Non-pigmented ciliary epithelial cell (primary cell): ENCODE measurements at places on chromosomes 2 and 18.

DNA sequence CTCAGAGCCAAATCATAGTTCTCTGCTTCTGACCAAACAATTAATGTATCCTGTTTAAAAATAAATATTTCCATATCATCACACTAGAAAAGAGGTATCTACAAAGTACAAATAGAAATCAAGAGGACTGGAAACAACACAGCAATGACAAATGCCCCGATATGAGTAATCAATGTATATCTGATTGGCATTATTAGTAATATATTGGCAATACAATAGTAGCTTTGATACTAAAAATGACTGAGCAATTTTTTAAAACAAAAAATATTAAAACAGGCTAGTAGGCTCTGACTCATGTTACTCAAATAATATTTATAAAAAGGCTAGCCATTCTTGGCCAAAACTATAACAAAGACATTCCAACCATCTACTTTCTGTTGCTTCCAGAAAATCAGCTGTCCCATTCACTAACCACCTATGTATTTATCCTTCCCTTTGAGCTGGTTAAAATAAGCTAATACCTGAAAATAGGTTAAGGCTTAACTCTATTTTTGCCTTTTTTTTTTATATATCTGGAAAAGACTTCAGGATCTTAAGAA is 13.3 kb downstream of the PPP4R3B start:
- no peak for DNase-seq

GRCh38 chr2:216109962-216110614 is 940 bp downstream of the XRCC5 start:
- no peak for DNase-seq

DNA sequence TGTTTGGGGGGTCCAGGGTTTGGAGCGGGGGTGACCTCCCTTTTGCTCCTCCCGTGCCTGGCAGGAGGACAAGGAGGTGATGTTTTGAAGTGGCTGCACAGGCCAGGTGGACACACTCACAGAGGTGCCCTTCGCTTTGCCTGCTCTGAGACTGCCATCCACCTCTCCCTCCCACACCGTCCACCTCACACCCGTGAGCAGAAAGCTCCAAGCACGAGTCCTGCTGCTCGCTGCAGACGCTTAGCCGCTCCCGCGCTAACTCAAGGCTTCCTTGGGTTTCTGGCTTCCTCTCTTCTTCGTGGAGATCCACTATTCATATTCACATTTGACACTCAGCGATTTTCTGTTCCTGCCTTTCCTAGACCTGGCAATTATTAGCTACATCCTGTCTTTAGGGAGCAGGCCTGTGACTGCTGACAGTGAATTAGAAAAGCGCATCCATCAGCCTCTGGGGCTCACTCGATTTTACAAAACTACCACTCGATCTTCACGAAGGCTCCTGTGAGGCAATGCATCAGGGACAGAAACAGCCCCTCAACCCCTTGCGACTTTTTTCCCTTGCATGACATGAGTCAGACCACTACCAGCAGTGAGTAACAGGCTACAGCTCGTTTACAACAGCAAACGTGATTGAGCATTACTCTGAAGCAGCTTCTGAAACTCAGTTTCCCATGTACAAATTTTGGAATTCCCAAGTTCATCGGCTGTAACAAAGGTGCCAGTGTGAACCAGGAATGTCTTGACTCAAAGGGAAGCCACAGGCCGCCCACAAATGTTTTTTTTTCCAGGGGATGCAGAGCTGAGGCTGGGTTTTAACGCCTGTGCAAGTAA is 238.7 kb upstream of the SOX11 start:
- peak; percentile 42 for DNase-seq

- no peak for DNase-seq
These were observed 154.4 kb upstream of the PXDN start for GRCh38 chr2:1898461-1899395.

DNA sequence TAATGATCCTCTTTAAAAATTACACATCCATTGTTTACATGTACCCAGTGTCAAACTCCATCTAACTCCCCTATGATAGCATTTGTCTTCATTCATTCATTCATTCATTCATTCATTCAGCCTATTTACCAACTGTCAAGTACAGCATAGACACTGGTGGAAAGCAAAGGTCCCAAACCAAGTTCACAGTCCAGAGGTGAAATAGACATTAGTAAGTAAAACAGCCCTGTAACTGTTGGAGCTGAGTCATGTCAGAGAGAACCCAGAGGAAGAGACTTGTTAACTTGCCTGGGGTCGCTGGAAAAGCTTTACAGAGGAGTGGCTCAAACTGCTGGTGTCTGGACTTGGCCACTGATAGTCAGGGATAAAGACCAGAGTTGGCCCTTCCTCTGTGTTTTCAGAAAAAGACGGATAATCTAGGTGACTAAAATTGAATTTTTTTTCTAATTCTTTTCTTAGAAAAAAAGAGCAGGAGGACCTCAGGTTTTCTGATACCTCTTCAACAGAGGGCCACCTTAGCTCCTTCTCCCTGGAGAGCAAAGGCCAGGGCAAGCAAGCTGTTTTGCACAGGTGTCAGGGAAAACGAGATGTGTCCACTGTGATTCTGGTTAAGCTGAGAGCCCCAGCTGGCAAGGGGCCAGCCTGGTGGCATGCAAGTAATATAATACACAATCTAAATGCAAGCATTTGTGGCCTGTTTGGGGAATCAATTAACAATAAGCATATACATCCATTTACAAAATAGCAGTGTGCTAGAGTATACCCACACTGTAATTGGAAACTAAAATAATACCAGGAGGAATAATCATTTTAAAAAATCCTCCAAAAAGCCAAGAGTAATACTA is 96.7 kb upstream of the SLC14A2 start:
- DNase-seq = no peak

DNA sequence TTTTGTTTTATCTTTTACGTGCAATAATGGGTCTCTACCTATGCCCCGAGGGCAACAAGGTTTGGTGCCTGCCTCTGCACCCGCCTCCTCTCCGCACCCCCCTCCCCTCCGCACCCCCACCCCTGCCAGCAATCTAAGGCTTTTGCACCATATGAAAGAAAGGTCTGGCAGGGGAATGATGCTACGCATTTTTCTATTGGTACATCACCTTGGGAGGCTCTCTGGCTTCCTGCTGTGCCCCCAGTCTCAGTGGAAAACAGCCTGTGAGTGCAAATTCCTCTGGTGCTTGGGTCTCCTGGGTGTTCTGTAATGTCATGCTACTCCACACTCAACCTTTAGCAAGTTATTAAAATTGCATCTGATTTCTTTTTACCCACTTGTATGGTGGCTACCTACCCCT is 161.3 kb upstream of the SMAD7 start:
- no peak for DNase-seq

DNA sequence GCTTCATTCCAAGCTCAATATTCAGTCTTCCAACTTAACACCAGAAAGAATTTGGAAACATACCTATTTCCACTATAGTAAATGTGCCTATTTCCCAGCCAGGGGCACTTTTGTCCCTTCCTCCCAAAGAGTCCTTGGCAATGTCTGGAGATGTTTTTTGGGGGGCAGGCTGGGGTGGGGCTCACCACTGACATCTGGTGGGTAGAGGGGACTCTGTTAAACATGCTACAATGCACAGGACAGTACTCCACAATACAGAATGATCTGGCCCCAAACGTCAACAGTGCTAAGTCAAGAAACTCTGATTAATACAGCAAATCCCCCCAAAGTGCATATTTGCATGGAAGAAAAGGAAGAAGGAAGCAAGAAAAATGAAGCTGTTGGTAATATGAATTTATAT is 61.7 kb downstream of the SMIM21 start:
- no peak for DNase-seq

DNA sequence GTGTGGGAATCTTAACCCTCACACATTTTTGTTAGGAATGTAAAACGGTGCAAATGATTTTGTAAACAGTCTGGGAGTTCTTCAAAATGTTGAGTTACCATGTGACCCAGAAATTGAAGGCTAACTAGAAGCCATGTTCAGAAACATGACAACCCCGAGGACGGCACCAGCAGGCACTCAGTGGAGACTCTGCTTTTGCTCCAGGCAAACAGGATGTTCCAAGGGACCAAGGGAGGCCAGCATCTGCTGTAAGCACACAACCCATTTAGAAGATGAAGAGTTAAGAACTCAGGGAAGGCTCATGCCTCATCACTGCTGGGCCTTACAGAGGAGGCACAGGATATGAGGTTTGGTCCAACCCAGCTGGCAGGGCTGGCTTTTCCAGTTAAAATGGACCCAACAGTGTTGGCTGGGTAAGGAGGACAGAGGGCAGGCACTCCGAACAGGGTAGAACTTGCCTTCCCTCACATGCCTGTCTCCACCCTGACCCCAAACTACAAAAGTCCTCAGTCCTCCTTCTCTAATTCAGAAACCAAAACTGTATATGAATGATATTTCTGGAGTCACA is 23.6 kb downstream of the PARD6G start:
- DNase-seq = no peak

DNA sequence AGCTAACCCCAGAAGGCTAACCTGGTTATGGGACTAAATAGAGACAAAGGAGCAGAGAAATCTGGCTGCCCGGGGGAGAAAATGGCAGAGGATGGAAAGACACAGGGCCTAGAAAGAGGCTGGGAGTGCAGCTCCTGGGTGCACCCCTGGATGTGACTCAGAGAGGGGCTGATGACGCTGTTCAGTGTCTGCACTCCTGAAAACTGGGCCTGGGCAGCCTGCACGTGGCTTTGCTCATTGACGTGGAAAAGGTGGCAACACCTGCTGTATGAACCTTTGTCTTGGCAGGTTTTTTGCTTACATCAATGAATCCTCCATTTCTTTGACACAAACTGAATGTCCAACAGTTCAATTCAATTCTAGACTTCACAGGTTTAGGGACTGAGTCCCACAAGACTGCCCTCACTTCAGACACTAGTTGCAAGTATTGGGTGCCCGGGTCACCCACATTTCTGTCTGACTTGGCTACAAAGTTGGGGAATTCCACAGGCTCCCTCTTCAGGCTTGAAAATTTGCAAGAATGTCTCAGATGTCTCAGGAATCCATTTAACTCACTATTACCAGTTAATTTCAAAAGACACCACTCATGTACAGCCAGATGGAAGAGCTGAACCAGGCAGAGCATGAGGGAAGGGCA is 47.3 kb upstream of the PUM2 start:
- DNase-seq = no peak
